ENCODE measurements at places on chromosomes 12 and 14.

GRCh38 chr12:29026419-29026818 lies 122.7 kb upstream of the FAR2 start:
- peak; percentile 32 for DNase-seq

- no peak for DNase-seq
Measured at GRCh38 chr12:96221391-96221790, 27.2 kb downstream of the ELK3 start.

- peak; percentile 83 for DNase-seq
Measured at GRCh38 chr12:47949441-47950341, 13.7 kb upstream of the TMEM106C start.

GRCh38 chr14:34935488-34935887 lies 47.3 kb upstream of the SRP54 start:
- DNase-seq, result no peak

GRCh38 chr12:93137656-93138612 lies 208.8 kb upstream of the EEA1 start:
- peak; percentile 91 for DNase-seq

DNA sequence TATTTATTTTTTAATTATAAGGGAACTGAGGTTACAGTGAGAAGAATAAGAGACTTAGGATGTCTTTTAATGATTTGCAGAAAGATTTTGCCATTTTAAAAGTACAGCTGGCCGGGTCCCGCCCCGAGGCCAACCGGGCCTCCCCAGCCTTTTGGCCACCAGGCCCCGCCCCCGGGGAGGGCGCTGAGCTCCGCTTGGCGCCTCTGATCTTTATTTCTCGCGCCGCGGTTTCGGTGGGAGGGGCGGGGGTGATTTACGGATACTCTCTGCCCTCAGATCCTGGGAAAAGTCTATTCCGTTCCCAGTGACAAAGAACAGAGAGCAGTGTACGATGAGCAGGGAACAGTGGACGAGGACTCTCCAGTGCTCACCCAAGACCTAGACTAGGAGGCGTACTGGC lies 17.7 kb downstream of the ZFYVE26 start:
- DNase-seq, result no peak
